ENCODE measurements at places on chromosomes 6 and 20.

- DNase-seq = no peak
These were observed 54.6 kb upstream of the ECHDC1 start for GRCh38 chr6:127397729-127398630.

GRCh38 chr6:148674306-148674705 lies 72.5 kb upstream of the UST start:
- DNase-seq = no peak

GRCh38 chr20:33589059-33589458 lies 73.1 kb upstream of the C20orf144 start:
- no peak for DNase-seq

DNA sequence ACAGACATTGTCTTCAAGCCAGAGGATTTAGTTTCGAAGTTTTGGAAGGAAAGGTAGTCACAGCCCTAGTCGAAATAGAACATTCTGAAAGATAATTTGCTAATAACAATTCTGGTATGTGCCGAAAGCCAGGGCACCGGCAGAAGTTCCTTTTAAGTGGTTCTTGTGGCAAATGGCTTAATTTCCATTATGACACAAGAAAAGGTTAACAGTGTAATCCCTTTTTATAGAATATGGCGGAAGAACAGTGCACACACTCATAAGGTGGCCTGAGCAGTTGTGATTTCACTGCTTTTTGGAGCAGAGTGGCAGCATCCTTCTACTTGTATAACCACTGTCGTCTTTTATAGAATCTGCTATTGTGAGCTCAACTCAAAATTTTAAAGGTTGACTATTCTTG lies 152.4 kb downstream of the SASH1 start:
- DNase-seq = no peak

- DNase-seq = no peak
These were observed 458.4 kb upstream of the BTBD3 start for GRCh38 chr20:11459090-11459890.

DNA sequence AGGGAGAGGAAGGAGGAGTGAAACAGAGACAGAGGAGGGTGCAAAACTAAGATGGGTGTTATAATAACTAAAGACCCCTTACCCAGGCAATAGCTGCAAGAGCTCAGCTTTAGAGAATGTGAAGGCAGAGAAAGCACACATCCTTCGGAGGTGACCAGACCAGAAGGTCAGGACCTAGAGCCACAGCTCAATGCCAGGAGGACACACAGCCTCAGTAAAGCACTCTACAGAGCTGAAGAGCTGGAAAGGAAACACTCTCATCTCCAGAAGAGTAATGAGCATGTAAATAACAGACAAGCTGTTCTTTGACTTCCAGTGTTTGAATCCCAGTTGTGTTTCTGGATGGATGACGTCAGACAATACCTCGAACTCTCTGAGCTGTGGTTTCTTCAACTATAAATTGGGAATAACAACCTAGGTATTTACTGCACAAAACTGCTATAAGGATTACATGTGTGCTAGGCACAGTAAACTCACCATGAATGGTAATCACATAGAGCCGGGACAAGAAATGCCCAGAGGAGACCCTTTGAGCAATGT lies 63.2 kb downstream of the MAP3K5 start:
- DNase-seq = no peak

GRCh38 chr20:48652961-48653705 lies 174.7 kb downstream of the PREX1 start:
- DNase-seq = no peak

DNA sequence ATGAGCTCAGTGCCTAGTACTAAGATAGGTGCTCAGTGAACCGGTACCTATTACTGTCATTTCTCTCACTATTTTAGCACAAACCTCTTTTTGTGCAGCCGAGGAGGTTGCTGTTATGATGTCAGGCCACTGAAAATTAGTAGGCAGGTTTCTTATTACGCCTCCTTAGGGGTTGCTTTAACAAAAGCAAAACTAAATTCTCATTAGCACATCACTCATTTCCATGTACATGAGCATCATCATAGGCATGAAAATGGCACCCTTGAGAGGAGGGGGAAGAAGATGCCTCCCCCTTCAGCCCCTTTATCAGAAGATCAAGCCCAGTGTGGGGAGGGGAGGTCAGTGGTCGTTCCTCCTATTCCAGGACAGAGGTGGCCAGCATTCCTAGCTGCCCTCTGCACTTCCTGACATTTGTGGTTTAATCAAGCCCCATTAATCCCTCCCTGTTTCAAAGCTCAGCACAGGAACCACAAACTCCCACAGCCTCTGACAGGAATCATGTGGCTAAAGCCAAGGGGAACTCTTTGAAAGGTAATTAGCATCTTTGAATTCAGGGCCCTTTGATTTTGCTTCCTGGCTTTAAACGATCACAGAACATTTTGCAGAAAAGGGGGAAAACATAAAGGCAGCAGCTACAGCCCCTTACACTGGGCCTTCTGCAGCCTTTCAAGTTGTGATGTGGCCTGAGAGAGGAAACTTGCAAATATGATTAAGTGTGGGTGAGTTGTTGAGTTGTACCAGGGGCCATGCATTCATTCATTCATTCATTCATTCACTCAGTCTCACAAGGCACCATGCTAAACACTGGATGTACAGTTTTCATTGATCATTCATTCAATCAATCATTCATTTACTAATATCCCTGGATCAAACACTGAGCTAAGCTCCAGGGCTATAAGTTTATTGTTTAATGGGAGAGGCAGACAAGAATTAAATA lies 31.9 kb upstream of the PSMF1 start:
- DNase-seq = no peak

GRCh38 chr6:9540126-9540525 lies 874.7 kb downstream of the TFAP2A start:
- no peak for DNase-seq

DNA sequence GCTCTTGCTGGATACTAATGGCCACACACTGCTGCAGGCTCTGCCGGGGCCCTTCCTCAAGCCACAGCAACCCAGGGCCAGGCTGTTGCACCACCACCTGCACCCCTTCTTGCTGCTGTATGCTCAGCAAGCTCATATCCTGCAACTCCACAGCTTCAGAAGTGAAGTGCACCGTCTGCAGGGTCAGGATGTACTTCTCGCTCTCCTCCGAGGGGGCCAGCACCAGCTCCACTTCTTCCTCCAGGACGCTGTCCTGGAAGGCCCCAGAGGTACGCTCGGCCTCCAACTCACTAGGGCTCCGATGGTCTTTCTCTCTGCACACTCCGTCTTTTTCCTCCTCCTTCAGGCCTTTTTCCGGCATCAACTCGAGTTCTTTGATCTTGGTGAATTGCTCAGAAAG lies 1.2 kb downstream of the CTCFL start:
- DNase-seq = no peak

DNA sequence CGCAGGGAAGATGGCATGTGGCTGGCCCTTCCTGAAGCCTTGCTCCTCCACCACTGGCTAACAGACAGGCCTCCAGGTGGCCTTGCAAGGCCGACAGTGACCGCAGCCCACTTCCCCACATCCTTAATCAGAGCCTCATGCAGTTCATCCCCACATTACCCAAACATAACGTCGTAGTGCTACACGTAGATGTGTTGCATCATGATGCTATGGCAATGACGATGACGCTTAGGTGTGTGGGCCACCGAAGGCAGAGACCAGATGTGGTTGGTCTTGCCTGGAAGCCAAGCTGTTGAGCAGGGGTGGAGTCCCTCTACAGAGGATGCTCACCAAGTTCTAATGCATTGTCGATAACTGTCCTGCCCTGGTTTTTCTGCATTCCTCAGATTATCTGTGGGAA lies 5.6 kb downstream of the CD93 start:
- no peak for DNase-seq

GRCh38 chr6:118843685-118844390 lies 50.1 kb upstream of the ASF1A start:
- DNase-seq = no peak

DNA sequence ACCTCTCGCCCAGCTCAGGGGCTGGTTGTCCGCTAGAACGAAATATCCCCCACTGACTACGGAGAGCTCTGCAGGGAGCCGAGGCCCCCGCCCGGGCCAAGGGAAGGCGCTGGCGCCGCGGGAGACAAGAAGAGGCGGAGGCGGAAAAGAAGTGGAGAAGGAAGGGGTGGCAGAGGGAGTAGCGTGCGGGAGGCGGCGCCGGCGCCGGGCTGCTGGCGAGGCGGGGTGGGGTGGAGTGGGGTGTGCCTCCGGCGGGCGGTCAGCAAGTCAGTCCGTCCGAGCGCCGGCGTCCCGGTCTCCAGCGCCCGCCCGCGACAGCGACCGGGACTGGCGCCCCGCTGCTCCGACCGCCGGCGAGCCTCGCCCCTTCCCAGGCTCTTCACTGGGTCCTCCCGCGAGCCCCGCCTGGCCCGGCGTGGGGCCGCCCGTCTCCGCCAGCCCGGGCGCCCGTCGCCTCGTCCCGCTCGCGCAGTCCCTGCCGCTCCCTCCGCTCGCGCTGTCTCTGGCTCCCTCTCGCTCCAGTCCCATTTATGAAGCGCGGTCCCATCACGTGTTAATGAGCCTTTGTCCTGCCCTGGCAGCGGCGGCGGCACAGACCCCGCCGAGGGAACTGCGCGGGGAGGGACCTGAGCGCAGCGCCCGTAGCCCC lies at the start of gene CNR1:
Gene CNR1 (minus strand): TSS at position 504 of the 649 bp plus-strand sequence. CDS start 21,073 bp downstream, outside the sequence.
- DNase-seq = no peak

- DNase-seq = no peak
These were observed 10.9 kb downstream of the GOPC start for GRCh38 chr6:117591405-117591804.

Measured in activated CD8-positive, alpha-beta memory T cell treated with anti-CD3 and anti-CD28 coated beads, Interleukin-2, amount 50 U/mL, for 4 hours (primary cell).